Colonic mucosa (tissue), 4 donors: ENCODE measurements at places on chromosomes 4 and X.

DNA sequence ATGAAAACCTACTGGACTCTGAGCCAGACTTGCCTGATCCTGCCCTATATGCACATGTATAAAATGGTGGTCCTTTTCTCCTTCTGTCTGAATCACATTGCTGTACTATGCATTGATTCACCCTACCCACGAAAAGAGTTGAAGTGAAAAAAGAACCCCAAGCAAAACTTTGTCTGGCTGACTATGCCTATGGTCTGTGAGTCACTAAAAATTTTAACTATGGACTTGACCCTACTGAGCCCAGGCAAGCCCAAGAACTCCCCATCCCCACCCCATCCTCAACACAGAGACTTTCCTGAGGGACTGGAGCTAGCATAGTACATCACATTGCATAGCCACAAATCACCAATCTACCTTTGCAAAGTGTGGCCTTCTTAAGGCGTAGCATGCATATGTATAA, 116.6 kb upstream of the TENM3 start:
- DNase-seq: no peak

- no peak for DNase-seq
Observed at GRCh38 chrX:7568130-7568529, 274.8 kb upstream of the VCX start.

DNA sequence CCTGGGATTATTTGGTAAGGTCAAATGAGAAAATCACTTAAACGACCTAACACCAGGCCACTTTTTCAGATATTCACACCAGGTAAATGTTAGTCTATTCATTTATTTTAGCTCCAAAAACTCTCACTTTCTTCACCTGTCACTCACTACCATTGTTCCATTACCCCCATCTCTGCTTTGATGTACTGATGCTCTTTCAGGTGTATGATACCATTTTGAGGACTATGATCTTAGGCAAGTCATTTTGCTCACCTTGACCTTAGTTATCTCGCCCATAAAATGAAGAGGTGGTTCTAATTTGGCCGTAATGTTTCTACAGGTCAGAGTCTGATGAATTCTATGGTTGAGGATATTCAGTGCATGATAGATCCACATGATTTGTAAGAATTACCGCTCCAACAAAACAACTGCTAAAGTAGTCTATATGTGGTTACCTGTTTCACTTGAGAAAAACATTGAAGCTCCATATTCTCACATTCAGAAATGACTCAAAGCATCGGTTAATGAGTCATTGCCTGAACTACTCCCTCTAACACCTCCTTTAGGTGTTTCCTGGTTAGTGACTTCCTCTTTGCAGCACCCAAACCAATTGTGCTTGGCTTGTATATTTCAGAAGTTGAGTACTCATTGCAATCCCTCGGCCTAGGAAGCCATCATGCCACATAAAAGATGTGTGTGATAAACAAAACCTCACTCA, 4.5 kb downstream of the DTHD1 start:
- DNase-seq: peak; percentile 27

- no peak for DNase-seq
Observed at GRCh38 chr4:140693562-140693961, 62.6 kb downstream of the TBC1D9 start.

DNA sequence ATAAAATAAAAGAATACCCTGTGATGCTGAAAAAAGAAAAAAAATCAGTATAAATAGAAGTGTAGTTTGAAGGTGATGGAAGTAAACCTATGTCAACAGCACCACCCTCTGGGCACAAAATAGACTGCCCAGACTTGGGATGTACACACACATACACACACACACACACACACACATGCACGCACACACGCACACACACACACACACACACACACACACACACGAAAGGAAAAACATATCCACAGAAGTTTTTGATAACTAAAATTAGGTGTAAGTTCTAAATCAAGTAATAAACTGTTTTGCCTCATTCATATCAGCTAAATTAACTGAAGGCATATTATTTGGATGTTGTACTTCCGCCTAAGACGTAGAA, 40.5 kb downstream of the ANXA5 start:
- no peak for DNase-seq
